ENCODE measurements at places on chromosomes 3 and 15. TPM values are rescaled to one million over a fixed set of nuclear protein-coding genes. Genes with fewer than 3 reads are reported as not detected.
A peak's percentile ranks its signal among the peaks of the same experiment; 100 is the strongest.

Gene KCNMB3
- 3.5 TPM for total RNA-seq

Gene ASB14
- total RNA-seq: not detected

GRCh38 chr3:129211772-129212171, 28.1 kb upstream of the CNBP start:
- peak; percentile 100 for DNase-seq

- no peak for DNase-seq
Observed at GRCh38 chr15:99273801-99274200, 22.5 kb downstream of the LRRC28 start.

DNA sequence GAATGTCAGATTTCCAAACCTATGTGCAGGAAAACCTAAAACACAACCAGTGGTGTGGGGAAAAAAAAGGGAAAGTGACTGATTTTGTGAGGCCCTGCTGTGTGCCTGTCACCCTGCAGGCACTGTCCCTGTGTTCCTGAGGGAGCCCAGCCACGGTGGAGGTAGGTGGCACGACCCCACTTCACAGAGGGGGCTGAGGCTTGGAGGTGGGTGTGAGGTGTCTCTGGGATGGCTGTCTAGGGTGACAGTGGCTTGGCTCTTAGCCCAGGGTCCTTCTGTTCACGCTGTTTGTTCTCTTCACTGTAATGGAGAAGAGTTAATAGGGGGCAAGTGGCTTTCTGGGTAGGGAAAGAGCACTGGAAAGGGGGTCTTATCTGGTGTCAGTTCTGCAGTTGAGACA, 22.6 kb downstream of the RASGRF1 start:
- no peak for DNase-seq

- peak; percentile 63 for DNase-seq
Observed at GRCh38 chr3:159852821-159853505, 135.7 kb upstream of the IL12A start.

DNA sequence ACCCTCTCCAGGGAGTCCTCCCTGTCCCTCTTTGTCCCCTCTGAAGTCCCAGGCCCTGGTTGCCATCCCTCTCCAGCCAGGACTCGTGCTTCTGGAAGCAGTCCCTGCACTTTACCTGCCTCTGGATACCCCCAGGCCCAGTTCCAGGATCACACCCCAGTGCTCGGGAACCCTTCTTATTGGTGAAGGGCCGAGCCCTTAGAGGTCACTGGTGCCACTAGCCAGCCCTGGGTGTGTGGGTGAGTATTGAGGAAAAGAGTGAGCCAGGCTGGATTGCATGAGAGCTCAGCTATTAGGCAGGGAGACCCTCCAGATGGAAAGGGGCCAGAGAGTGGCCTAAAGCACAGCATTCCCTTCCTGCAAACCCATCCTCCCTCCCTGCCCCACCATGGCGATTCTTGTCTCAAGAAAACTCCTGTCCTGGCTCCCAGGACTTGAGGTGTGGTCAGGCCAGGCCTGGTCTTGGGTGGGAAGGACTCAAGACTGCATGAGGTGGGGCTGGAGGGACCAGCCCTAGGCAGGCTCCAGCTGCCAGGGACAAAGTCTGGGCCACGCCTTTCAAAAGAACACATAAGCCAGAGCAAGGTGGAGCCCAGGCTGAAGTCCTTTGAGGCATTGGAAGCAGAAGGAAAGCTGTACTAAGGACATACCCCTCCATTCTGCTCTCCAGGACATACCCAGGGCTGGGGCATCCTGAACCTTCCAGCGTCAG, 4.8 kb upstream of the PHGR1 start:
- no peak for DNase-seq

DNA sequence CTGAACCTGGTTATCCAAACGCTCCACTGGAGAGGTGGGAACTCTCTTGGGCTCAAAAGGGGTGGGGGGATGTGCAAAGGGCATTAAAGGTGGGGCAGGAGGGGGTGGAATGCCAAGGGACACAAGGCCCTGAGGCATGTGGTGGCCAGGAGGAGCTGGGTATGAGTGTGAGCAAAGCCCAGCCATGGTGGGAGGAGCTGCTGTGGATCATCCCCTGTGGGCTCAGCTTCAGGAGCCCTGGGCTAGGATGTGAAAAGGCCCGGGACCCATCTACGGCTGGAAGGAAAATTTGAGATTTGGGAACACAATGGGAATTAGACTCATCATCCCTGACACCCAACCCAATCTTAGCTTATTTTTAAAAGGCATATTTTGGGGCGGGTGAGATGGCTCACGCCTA, 33.3 kb downstream of the MGLL start:
- DNase-seq: no peak

DNA sequence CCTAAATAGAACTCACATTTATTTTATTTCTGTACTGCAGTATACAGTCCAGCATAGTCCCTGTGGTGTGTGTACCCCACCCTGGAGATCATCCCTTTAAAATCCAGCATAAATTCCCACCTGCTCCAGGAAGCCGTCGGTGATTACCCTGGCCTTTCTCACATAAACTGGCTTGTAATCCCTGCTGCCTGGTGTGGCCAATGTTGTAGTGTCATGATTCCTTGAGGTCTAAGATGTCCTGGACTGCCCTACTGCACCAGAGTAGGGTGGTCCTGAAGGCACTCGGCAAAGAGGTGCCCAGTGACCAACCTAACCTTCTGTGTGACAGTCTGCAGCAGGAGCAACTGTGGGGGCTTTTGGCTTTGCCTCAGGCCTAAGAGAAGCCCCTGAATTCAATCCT, 58.9 kb downstream of the ITGA11 start:
- no peak for DNase-seq

DNA sequence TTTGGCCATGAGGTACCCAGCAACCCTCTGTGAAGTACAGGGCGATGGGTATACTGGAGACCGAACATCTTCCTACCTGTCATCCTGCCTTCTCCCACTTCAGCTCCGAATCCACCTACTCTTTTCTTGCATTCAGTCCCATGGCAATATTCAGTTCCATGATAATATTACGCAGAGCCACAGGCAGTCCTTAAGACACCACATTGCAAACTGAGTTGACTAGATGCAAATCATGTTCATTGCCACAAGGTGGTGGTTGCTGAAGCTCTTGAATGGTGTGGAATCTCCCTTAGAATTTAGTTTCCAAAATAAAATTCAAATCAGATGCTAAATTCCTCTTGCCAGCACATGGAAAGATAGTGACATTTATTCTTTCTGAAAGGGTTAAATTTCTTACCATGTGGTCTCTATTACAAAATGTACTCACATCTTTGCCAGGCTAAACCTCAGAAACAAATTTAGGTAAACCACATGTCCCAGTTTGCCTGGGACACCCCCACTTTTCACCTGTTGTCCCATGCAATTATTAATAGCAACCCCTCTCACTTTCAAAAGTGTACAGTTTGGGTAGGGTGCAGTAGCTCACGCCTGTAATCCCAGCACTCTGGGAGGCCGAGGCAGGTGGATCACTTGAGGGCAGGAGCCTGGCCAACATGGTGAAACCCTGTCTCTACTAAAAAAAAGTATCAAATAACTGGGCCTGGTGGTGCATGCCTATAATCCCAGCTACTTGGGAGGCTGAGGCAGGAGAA, 1.7 kb upstream of the NME9 start:
- no peak for DNase-seq

Gene C3orf22
- not detected for total RNA-seq

GRCh38 chr15:90044191-90044590, 43.1 kb downstream of the ZNF710 start:
- DNase-seq: no peak

- DNase-seq: peak; percentile 75
Observed at GRCh38 chr3:130379274-130379673, 33.8 kb downstream of the COL6A5 start.

GRCh38 chr3:169400874-169401273, 262.6 kb downstream of the MECOM start:
- DNase-seq: no peak

Gene SCN11A
- total RNA-seq: not detected

DNA sequence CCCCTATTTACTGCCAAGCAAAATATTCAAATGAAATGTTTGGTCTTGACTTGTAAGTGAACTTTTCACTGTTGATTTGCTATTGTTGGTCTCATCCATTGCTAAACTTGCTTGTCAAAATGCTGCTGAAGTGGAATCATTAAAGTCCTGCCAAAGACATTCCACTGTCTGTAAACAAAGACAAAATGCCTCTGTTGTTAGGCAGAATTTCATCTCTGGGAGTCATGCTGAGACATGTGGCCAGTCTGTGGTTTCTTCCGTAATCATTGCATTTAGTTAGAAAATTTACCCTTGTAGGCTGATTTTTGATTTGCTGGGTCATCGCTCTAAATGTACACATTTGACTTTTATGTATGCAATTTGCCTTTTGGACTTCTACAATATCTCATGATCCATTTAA, 577.7 kb downstream of the MECOM start:
- DNase-seq: peak; percentile 72

DNA sequence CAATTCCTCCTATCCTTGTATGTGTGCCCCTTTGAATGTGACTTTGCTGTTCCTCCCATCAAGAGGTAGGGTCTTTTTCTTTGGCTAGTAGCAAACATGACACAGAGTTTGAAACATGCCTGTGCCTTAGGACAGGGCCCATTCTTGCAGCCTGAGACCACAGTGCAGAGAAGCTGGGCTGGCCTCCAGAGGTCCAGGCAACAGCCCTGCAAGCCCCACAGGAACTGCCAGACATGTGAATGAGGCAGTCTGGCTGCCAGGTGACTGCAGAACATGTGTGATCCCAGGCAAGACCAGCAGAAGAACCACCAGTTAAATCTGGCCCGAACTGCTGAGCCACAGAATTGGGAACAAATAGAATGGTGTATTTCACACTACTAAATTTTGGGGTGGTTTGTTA, 1.2 kb upstream of the HGD start:
- DNase-seq: no peak

Gene AMIGO3
- total RNA-seq: 1.0 TPM

DNA sequence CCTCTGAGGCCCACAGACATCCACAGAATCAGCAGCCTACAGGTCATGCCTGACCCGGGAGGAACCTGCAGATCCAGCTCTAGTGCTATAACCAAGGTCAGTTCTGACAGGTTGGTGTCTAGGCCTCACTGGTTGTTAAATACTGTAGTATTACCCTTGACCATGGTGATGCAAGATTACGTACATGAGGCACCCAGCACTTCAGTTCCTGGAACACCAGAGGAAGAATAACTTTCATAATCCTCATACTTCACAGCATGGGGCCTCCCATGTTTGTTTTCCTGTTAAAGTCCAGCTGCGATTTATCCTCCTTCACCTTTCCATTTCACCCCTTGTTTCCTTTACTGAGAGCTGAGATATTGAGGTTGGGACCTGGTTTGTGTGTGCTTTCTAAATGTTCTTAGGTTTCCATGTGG, 34.4 kb upstream of the GLCE start:
- peak; percentile 15 for DNase-seq

GRCh38 chr15:71809346-71809745, 1.0 kb upstream of the NR2E3 start:
- DNase-seq: no peak

DNA sequence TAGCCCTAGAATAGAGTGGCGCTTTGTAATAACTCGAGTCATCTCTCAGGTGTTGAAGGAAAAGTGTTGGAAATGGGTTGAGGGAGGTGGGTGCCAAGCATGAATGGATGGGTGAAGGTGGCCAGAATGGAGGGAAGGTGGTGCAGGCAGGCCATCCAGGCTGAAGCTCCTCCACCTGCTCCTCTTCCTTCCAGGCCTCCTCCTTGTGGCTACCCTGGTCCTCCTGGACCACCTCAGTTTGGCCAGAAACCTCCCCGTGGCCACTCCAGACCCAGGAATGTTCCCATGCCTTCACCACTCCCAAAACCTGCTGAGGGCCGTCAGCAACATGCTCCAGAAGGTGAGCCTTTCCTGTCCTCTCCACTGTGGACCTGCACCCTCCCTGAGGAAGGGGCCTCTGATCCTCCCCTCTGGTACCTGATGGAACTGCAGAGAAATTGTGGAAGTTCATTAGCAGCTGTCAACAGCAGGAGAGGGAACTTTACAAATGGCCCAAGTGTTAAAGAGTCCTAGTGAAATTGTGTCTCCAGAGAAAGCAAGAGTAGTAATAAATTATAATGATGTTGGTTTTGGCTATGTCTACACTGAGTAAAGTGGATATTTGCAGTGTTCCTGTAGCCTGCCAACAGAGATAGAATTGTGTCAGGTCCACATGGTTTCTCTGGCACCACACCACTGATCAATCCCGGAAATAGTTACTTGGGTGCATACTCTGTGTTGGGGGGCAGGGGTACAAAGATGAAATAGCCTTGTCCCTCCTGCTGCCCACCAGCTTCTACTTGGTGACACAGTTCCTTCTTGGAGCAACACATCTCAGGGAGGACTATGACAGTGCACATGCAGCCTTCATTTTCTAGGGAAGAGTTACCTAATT, 1.6 kb downstream of the IL12A start:
- no peak for DNase-seq

Gene GPR149
- not detected for total RNA-seq

DNA sequence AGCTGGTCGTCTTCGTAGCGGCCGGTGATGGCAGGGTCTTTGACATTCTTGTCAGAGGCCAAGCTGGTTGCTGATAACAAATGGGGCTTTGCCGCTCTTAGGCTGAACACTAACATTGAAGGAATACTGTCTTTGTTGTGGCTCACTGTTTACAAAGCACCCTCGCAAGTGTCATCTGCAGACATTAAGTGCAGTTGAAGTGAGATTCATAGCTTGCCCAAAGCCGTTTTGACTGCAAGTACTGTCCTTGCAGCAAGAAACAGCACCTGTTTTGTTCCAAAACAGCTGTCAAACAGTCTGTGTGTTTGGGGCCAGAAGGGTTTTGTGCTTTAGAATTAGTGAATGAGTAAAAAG, 568 bp downstream of the SENP2 start:
- no peak for DNase-seq

DNA sequence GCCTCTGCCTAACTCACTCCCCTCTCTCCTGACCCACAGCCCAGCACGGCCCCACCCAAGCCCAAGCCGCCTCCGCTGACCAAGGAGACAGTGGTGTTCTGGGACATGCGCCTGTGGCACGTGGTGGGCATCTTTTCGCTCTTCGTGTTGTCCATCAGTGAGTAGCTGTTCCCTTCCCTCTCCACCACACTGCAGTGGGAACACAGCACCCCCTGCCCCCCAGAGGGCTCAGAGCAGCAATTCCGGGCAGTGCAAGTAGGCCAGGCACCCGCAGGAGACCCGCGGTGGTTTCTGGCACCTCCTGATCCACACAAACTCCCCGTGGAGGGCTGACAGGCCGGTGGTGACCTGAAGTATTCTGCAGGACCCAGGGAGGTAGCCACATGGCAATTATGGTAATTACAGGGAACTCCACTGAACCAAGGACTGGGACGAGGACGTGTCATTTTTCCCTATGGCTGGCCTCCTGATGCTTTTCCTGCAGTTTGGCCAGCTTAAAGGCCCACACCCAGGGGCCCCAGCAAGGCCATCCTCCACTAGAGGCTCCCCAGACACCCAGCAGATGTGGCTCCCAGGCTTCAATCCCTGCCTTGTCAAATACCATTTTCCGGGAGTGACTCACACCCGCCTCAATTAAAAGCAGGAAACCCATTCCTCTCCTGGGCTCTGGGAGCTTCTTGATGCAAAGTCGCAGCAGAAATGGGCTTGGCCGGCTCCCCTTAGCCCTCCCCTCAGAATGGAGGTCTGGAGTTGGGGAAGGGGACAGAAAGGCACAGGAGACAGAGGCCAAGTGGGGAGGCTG, 4.8 kb downstream of the TMIE start:
- DNase-seq: peak; percentile 78
